ENCODE measurements at places on chromosomes 6 and 20.

DNA sequence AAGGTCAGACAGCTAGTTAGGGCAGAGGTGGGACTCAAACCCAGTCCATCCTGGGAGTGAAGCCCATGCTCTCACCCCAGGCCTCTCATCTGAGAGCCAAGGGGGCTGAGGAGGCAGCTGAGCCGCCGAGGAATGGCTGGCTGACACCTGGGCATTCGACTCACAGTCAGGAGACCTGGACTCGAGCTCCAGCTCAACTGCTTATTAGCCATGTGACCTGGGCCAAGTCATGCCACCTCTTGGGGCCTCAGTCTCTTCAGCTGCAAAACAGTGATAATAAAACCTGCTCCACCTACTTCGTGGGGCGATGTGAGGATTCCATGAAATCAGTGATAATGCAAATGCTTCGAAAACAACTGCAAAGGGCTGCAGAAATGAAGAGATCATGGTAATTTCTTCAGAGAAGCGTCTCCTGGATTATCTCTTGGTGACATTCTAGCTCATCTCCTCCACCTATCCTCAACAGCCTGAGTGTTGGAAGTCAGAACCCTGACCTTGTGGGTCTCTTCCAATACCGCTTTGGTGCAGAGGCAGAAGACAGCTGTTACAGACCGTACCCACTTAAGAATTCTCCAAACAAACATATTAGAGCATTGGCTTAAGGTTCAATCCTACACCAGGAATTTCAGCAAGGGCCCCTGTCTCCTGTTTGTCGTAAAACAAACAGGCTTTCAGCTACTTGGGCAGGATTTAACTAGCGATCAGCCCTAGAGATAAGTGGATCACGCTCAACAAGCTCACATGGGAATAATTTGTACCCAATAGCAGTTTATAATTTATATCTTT, 60.0 kb upstream of the PIM1 start:
- DNase-seq, result peak; percentile 68

- no peak for DNase-seq
These were observed 68.3 kb upstream of the EXOC2 start for GRCh38 chr6:760982-761955.

DNA sequence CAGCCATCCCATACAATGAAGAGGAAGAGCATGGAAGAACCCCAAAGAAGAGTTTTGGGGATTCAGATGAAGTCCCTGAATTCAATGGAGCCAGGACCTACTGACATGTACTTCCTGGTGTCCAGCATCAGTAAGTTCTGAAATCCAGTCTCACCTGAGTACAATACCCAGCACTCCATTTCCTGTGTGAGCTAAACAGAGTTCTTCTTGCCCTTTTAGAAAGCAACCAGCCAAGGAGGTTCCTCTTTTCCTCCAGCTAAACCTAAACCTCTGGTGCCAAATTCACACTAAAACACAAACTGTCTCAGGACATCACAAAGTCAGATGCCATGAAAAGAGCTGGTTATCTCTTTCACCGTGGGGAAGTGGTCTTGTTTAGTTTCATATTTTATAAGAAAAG, 71.5 kb downstream of the PKHD1 start:
- no peak for DNase-seq

DNA sequence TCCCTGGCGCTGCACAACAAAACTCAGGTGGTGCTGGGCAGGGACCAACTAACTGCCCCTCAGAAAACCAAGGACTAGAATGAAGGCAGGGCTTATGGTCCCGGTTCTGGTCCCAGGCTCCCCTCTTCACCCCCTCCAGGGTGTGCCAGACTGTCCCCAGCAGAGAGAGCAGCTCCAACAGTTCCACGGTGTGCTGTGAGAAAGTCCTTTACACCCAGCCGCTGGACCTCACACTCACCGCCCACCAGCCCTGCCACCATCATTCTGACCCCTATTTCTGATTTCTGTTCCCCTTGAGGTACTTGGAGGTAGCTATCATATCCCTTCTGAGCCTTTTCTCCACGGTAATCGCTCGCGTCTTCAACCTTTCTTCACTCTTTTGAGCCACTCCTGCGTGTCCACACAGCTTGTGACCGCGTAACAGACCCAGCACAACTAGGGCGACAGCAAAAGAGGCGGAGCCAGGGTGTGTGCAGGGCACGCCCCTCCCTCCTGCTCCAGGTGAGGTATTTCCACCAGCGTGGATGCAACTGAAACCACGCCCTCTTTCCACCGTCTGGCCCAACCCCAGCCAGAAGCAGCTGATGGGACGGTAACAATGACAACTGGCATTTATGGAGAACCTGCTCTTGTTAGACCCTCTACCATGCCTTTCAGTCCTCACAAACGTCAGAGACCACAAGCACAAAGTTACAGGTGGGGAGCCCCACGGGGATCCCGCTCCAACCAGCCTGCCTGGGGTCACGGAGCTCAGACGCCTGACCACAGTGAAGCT, 2.3 kb downstream of the PXDC1 start:
- no peak for DNase-seq

DNA sequence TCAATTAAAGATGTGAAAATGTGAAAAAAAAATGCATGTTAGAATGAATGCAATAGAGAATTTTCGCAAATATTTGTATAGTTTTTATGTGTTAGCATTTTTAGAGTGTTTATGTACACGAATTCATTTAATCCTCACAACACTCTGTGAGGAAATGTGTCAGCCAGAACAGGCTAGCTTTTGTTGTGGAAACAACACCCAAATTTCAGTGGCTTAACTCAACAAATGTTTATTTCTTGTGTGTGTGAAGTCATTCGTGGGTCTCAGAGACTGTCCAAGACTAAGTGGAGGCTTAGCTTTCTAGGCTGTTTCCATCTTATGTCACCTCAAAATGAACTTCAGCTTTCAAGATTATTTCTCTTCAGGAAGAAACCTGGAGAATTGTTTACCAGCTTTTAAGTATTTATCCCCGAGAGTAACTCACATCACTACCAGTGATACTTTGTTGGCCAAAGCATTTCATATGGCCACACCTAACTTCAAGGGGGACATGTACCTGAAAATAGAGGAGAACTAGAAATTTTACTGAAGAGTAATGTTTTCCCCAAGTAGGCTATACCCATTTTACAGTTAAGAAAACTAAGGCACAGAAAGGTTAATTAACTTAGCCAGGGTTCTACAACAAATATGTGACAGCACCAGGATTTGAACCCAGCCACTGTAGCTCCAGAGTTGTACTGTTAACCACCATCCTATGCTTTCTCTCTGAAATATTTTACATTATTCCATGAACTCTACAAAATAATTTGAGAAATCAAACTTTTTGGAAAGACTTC, 306.1 kb downstream of the QKI start:
- no peak for DNase-seq

- DNase-seq, result no peak
These were observed 89.9 kb upstream of the MTHFD1L start for GRCh38 chr6:150775415-150776203.

GRCh38 chr20:38995536-38996044, 33.4 kb downstream of the DHX35 start:
- DNase-seq, result no peak

DNA sequence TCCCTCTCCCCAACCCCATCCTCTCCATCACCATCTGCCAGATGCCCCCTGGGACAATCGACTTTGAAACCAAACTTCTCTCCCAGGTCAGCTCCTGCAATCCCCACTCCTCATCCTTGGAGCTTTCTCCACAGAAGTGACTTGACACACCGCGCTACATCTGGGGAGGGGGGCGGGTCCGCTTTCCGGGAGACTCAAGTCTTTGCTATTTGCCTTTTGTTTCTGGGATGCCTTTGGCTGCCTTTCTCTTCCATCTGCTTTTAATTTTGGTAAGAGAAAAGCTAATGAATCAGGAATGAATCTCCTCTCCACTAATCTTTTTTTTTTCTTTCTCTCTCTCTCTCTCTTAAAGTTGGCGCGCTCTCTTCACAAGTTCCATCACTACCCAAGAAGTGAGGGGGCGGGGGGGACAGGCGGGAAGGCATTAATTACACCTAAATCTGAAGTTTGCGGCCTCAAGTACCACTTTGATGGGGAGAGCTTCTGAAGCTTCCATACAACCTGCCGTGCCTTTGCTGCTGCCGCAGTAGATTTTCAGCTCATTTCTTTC, 664 bp upstream of the TPBG start:
- peak; percentile 68 for DNase-seq

GRCh38 chr6:70956451-70957283, at the start of gene B3GAT2:
Gene B3GAT2, minus strand, starts transcription at chr6:70957060. Its CDS starts 631 bp downstream, at chr6:70956429.
- peak; percentile 15 for DNase-seq

DNA sequence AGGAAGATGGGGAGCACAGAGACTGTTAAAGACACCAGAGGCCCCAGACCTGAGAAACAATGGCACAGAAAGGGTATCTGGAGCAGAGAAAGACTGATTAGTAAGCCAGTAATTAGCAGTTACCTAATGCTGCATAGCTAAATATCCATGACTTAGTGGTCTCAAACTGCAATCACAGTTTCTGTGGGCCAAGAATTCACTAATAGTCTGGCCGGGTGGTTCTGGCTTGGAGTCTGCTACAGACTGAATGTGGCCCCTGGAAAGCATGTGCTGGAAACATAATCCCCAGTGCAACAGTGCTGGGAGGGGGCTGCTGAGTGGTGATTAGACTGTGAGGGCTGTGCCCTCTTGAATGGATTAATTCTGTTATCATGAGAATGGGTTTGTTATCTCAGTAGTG, 54.1 kb upstream of the VSX1 start:
- no peak for DNase-seq

- peak; percentile 13 for DNase-seq
These were observed 191.8 kb upstream of the MAN1A1 start for GRCh38 chr6:119541132-119541905.

GRCh38 chr20:38452880-38453624, 17.9 kb upstream of the SNHG17 start:
- no peak for DNase-seq

DNA sequence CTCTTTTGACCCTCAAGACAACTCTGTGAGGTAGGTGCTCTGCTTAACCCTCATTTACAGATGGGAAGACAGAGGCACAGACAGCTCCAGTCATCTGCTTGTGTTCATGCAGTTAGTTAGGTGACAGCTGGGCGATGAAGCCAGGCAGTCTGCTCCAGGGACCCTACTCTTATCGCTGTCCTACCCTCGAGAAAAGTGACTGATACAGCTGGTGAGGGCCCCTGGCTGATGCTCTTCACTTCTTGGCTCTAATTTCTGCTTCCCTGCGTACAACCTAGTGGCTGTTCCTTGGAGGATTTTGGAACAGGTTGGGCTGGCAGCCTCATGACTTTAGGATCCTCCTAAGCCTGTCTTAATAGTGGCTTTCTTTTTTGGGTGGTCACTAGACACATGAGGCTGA, 9.1 kb upstream of the TJAP1 start:
- DNase-seq, result no peak

DNA sequence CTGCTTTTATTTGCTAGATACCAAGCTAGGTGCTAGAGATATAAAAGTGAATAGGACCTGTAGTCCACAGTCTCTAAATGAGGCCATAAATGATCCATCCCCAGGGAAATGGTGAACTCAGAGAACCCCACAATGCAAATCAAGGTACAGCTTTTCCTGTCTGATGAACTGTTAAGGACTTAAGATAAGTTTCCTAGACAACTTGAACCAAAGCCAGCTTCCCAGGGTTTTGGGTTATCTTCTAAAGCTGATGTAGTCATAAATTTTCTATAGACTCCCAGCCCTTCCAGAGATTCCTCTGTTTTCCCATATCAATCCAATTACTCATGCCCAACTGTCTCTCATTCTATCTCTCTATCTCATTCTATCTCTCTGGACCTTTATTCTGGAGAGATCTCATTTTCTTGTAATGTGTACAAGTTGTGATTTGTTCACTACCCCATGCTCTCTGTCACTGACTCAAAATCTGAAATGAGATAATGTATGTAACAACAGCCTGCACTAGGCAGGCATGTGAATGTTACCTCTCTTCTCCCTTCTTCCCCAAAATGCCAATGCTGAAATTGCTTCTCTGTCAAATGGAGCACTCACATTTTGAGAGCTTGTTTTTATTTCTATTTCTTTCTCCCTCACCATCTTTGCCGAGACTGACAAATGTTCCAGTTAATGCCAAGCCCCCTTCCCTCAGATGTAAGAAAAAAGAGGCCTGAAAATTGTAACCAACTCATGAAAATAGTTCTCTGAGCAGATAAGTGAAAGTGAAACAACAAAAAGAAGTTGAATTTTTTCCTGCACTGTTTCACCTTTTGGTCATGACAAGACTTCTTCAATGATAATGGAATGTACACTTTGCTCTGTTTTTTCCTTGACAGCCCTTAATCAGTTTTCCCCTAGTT, 279.9 kb downstream of the SLC35F1 start:
- DNase-seq, result no peak

DNA sequence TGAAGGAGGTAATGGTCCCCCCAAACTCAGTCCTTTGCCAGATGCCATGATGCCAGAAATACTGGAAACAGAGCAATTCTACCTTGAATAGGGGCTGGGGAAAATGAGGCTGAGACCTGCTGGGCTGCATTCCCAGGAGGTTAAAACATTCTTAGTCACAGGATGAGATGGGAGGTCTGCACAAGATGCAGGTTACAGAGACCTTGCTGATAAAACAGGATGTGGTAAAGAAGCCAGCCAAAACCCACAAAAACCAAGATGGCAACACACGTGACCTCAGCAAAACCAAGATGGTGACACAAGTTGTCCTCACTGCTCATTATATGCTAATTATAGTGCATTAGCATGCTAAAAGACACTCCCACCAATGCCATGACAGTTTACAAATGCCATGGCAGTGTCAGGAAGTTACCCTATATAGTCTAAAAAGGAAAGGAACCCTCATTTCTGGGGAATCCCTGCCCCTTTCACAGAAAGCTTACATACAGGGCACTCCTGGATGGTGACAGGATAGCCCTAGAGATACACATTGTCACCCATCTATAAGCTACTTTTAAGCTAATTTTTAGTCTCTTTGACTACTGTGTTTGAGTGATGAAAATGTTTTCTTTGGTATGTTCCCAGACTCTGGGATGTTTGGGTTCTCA, 979.7 kb downstream of the TBC1D32 start:
- no peak for DNase-seq

- no peak for DNase-seq
These were observed 6.1 kb upstream of the DLL1 start for GRCh38 chr6:170296746-170297575.

DNA sequence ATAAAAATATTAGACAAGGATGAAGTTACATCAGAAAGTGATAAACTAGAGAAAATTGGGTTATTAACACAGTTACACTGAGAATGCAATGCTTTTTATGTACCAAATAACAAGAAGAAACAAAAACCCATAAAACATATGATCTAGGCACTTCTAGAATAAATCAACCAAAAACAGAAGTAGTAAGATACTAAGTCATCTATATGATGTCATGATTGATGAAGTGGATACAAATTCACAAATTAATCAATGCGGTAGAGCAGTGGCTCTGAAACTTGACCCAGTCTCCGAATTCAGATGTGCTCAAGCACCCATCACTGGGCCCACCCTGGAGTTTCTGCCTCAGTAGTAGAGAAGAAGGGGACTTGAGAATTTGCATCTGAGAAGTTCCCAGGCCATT, 112.1 kb upstream of the SSTR4 start:
- no peak for DNase-seq

DNA sequence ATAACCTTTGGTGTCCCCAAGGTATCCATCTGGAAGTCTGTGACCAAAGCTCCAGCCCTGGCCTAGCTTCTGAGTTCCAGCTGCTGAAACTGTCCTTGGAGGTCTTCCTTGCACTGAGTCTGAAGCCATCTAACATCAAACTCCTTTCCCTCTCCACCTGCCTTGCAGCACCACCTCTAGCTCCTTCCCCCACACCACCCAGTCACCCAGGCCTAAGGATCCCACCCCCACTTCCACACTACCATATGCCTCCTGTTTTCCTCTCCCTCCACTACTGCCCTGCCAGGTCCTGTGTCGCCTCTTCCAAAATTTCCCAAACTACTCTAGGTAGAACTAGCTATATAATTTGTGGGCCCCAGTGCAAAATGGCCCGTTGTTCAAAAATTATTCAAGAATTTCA, 10.8 kb upstream of the MATN4 start:
- no peak for DNase-seq

- DNase-seq, result no peak
These were observed 412.7 kb downstream of the GRIK2 start for GRCh38 chr6:101806241-101806640.

Measured in urinary bladder (tissue), 4 donors.